Activated T-helper 1 cell treated with anti-CD3 and anti-CD28 coated beads, Interleukin-12 subunit alpha, Interleukin-12 subunit beta, Interleukin-2, Interleukin-4 antibody, amounts not matched to agents 30 ng/mL and 10 ng/mL and 1 ng/mL, durations not matched to agents 14 hours and 24 hours and 36 hours (primary cell): ENCODE measurements at places on chromosomes 1 and 21. TPM values are rescaled to one million over a fixed set of nuclear protein-coding genes. Genes with fewer than 3 reads are reported as not detected.
A peak's percentile ranks its signal among the peaks of the same experiment; 100 is the strongest.

GRCh38 chr1:222181191-222181590 is 366.7 kb downstream of the HHIPL2 start:
- DNase-seq, result no peak

- DNase-seq, result no peak
These were observed 68.5 kb upstream of the ADAM30 start for GRCh38 chr1:119964673-119965363.

DNA sequence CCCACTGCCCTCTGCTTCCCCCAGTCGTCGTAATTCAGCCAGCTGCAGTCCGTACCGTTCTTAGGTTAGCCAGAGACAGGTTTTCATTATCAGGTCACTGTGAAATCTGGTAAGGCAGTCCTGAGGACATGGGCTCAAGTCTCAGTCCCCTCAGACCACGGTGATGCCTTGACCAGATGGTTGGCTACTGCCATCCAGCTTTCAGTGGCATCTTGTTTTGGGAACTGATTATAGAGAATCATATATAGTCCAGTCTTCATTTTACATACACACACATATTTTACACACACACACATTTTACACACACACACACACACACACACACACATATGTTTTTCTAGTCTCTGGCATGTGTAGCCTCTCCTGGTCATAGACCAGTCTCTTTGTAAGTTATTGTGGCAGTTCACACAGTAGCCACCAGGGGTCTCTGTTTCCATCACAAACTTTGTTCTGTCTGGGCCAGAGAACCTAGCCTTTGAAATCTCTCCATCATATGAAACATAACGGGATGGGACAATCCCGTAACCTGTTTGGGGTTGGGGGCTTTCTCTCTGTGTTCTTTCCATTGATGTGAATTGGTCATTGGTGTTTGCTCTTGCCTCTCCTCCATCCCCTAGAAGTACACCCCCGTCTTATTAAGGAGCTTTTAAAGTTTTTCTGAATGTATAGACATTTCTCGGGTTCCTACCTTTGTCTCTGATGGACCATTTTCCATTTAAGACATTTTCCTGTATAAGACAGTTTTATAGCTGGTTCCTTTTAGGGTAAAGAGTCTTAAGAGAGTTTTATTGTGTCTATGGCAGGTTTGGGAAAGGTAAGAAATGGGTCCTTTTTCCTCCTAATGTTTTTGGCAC is 8.4 kb upstream of the IKBKE start:
- DNase-seq, result peak; percentile 65

OR2L8 gene
- 0.21 TPM in 1 of 2 replicates, not detected in the other for total RNA-seq

ZNF697 gene
- total RNA-seq, result 2.9 and 3.0 TPM in 2 replicates

SLAMF7 gene
- 43.7 and 53.6 TPM in 2 replicates for total RNA-seq

SEMA6C gene
- total RNA-seq, result 3.6 and 4.3 TPM in 2 replicates

S100A12 gene
- total RNA-seq, result not detected in 2 replicates

- no peak for DNase-seq
These were observed 171.8 kb downstream of the FCRL5 start for GRCh38 chr1:157380523-157380922.

CD1E gene
- total RNA-seq, result not detected in 2 replicates

LRRC8B gene
- 62.3 and 69.9 TPM in 2 replicates for total RNA-seq

DNA sequence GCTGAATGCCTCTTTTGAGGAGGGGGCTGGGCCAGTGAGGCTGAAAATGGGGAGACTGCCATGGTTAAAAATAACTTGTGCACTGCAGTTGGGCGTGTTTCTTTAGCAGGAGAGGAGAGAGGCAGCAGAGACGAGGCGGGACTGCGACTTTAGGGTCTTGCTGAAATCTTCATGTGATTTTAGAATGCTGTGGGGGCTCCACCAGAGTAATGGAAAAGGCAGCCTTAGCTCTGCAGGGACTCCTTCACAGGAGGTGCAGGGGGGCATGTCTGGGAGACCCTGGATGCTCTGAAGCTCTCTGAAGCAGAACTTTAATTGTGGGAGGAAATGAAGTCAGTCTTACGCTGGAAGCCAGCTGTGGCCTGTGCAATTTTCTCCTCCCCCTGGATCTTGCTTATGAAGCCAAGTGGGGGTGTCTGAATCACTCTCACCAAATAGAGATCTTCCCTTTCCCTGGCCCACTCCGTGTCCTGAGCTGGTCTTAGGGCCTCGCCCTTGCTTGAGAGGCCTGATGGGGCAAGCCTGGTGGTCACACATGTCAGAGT is 60.8 kb downstream of the NDUFS5 start:
- DNase-seq, result no peak

HJV gene
- not detected in 2 replicates for total RNA-seq

ESPN gene
- total RNA-seq, result 1.2 and 1.8 TPM in 2 replicates

DNA sequence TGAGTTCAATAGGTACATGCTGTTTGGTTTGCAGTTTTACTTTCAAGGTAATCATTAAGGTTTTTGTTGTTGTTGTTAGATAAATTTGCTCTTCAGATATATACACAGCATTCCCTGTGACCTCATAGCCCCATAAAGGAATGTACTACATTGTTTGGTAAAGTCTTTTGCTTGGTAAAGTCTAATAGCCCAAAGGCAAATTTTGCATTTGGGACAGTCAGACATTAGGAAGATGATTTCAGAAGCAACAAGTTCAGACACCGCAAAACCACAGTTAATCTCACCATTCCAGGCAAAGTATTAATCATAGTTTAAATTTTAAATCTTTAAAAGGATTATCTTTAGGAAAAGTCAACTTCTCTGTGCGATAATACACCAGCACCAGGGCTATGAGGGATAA is 32.6 kb upstream of the PYHIN1 start:
- no peak for DNase-seq

IFNLR1 gene
- total RNA-seq, result 2.2 and 3.1 TPM in 2 replicates

GRCh38 chr1:16421201-16421600 is 16.0 kb downstream of the SPATA21 start:
- DNase-seq, result no peak

DNA sequence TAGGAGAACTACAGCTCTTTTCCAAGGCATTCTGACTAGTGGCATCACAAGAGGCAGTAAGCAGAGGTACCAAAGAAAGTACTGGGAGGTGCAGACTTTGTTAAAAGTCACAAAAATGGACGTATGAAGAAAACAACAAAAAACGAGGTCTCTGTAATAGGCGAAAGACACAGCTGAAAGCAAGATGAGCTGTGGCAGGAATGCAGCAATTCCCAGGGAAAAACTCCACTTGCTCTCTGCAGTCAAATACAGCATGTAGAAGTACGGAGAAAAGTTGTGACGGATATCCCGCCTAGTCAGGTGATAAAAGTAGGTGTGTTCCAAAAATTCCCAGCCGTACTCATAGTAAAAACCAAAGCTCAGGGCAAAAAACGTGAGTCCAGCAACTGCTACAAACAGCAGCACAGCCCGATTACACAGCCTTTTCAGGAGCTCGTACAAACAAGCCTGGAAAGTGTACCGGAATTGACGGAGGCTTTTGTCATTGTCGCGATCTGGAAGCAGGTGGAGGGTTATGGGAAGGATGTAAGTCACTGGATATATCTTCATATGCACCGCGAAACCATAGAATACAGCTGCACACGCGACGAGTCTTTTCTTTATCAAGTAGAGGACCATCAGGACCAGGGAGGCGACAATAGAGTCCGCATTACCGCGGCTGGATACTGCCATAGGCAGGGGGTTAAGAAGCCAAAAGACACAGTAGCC is 979 bp downstream of the PIGM start:
- DNase-seq, result no peak

DNA sequence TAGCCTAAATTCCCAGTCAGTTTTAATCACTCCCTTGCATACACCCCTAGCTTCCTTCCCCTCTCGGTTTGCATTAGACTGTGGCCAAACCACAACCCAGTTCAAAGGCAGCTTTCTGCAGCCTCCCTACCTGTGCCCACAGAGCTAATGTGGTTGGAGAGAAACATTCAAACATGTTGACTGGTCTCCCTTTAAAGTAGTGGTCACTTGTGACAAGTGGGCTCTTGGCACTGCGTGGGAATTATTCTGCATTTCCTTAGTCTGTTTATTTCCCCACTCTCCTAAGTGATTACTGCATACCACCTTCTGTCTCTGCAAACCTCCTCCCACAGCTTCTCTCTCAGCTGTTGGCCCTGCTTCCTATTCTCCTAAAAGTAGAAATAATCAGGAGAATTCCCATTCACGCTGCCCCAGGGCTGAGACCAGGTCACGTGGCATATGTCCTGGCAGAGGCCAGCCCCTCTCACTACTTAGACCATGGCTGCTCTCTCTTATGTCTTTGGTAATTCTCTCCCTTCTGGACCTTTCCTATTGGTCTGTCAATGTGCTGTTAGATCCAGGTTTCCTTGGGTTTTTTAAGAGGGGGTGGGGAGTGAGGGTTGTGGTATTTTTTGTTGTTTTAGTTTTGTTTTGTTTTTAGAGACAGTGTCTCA is 38.4 kb upstream of the CD101 start:
- DNase-seq, result no peak

- DNase-seq, result no peak
These were observed 18.2 kb downstream of the CRYZ start for GRCh38 chr1:74714429-74715235.

- DNase-seq, result no peak
These were observed 184.4 kb downstream of the COQ8A start for GRCh38 chr1:227124473-227124872.

DNA sequence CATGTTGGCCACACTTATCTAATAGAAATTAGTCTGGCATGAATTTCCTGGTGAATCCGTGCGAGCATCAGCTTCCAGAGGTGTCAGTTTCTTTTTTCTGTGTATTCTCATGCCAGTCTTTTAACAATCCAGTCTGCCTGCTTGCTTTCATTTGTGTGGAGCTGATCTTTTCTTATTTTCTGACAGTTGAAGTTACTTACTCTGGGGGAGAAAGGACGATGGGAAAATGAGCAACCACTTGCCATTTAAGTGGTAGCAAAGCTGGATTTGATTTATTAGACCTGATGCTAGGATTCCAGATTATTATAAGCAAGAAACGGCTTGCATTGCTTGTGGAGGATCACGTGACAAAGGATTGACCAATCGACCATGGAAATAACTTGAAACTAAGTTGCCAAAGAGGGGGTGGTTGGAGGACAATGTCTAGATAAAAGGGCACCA is 24.3 kb upstream of the APP start:
- DNase-seq, result no peak

CTTNBP2NL gene
- total RNA-seq, result 3.9 and 4.7 TPM in 2 replicates

DNA sequence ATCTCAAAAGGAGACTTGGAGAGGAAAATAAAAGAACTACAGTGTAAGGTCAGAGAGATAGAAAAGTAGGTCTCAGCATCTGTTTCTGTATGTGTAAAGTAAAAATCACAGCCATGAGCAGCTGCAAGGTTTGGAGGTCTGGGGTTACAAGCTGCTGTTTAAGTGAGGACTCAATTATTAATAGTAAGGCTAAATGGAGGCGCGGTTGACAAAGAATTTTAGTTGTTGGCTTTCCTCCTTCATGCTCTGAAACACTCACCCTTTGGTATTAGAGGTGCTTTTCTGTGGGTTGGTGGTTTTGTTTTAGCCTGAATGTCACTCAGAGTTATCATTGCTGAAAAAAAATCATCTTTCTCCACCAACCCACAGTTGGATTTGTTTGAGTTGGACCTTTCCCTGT is 59.8 kb upstream of the HAO2 start:
- no peak for DNase-seq

DNA sequence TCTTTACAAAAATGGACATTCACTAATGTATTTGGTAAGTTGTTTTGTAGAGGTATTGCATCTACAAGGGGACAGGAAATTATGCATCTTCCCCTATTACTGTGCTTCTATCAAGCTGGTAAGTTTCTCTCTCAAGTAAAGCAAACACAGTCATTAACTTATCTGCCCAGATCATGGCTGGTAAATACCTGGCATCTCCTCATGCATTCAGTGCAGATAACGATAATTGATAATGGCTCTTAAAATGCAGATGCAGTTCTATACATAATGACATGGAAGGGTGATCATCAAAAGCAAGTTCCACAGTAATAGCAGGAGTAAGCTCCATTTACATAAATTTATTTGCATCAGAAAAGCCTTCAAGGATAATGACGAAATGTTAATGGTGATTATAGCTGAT is 122.4 kb downstream of the SIPA1L2 start:
- no peak for DNase-seq

DNA sequence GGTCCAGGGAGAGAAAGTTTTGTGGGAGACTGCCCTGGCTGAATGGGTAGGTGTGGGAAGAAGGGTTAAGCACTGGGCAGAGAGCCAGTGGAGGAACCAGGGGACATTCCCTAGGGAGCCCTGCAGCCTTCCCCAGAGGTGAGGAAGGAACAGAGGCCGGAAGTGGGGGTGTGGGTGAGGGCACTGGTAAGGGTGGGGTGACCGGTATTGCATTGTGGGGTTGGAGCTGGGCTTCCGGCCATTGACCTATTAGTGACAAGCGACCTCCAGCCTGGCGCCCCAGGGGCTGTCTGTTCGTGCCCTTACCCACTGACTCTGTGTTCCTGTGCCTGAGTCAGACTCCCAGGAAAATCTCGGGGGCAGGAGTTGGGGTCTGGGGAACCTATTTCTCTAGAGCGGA is 3.5 kb upstream of the TSPAN1 start:
- no peak for DNase-seq

LCE3D gene
- not detected in 2 replicates for total RNA-seq

DNA sequence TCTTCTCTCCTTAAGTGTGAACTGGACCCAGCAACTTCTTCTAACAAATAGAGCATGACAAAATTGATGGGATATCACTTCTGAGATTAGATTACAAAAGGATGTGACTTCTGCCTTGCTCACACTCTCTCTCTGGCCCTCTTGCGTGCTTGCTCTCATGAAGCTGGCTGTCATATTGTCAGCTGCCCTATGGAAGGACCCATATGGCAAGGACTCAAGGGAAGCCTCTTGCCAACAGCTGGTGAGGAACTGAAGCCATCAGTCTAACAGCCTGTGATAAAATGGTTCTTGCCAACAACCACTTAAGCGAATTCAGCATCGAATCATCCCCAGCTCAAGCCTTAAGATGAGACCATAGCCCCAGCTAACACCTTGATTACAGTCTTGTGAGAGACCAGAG is 4.8 kb upstream of the TLR5 start:
- DNase-seq, result no peak

IBA57 gene
- 7.5 and 8.1 TPM in 2 replicates for total RNA-seq

GRCh38 chr21:44305691-44306090 is 5.8 kb downstream of the PFKL start:
- no peak for DNase-seq

GRCh38 chr1:85202092-85202863 is 1.5 kb upstream of the SYDE2 start:
- no peak for DNase-seq

GRCh38 chr1:228752675-228753265 is 17.5 kb downstream of the RHOU start:
- DNase-seq, result no peak

GRCh38 chr1:170853302-170853701 is 82.0 kb upstream of the MROH9 start:
- no peak for DNase-seq

DNA sequence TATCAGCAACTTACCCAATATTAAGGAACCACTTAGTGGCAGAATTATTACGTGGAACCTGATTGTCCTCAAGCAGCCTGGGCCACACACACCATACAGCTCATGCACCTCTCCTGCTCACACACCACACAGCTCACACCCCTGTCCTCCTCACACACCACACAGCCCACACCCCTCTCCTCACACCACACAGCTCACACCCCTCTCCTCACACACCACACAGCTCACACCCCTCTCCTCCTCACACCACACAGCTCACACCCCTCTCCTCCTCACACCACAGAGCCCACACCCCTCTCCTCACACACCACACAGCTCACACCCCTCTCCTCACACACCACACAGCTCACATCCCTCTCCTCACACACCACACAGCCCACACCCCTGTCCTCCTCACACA is 36.8 kb upstream of the LAMC2 start:
- DNase-seq, result no peak
